ENCODE measurements at places on chromosomes 5 and 9.

DNA sequence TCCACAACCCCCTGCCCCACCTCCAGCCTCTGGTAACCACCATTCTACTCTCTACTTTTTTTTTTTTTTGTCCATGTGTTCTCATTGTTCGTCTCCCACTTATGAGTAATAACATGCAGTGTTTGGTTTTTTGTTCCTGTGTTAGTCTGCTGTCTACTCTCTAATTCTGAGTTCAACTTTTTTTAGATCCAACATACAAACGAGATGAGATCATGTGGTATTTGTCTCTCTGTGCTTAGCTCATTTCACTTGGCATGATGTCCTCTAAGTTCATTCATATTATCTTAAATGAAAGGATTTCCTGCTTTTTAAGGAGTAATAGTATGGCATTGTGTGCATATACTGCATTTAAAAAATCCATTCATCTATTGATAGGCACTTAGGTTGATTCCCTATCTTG is 130.9 kb downstream of the NMUR2 start:
- no peak for DNase-seq

DNA sequence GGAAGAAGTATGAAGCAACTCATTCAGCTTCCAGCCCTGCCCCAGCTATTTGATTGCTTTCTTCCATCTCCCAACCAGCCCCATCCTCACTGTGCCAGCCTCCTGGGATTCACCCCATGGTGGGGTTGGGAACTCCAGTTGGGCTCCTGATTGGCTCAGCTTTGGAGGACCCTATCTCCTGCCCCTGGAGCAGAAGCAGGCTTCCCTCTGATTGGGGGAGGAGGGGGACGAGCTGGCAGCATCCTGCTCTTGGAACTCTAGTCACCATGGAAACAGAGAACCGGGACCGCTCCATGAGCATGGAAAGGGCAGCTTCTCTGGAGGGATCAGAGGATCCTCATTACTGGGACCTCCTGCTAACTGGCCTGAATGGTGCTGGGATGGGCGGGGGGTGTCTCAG is 2.6 kb downstream of the SLC6A7 start:
- DNase-seq: no peak

DNA sequence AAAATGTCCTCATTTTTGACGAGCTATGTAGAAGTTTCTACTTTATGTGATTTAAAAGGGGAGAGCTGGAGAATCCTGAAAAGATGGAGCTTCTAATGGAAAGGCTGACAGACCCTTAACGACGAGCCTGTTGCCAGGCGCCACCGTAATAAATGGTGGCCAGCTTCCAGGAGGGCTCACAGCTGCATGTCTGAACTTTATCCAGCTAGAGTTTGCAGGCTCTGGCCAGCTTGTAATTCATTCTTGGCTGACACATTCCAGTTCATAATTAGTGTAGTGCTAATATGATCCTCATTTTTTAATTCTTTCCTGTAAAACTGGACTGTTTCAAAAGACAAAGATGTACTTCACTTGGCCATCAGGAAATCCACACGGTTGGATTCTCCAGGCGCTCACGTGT is 246.7 kb downstream of the GAS1 start:
- no peak for DNase-seq

DNA sequence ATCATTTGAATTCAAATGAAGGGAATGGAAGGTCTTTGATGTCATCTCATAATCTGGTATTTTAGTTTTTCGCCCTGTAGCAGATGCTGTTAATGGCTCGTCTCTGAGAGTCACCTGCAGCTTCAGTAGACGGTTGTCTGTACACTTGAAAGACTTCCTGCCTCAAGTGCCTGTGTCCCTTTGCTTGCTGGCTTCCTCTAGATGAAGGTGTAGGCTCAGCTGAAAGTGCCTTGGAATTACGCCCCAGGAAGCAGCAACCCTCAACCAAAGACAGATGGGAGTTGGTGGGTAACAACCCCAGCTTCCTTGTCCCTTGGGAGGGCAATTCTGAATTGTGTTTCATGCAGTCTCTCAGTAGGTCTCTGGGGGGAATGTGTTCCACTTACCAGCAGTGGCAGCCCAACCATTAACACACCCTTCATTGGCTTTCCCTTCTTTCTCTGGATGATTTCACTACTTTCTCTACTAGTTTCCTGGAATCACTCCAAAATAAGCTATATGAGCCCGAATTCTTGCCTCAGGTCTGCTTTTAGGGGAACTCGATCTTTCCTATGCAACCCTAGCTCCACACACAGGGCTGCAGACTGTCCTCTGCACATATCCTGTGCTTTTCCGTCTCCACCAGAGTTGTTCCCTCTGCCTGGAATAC is 395.6 kb downstream of the DMAC1 start:
- DNase-seq: no peak

All from GM12892 (cell line).